ENCODE measurements at places on chromosomes 11 and 22. TPM values are rescaled to one million over a fixed set of nuclear protein-coding genes. Genes with fewer than 3 reads are reported as not detected.

The CABP2 gene
- not detected for total RNA-seq

The MYBPC3 gene
- not detected for total RNA-seq

The OR2AT4 gene
- total RNA-seq = not detected

The SERPIND1 gene
- total RNA-seq = not detected

The TPST2 gene
- total RNA-seq = 61.6 TPM

The TESMIN gene
- 3.3 TPM for total RNA-seq

The NXPE2 gene
- not detected for total RNA-seq

The MS4A12 gene
- not detected for total RNA-seq

The ACTN3 gene
- total RNA-seq = 0.40 TPM

The RGL4 gene
- 15.5 TPM for total RNA-seq

The SLC22A12 gene
- not detected for total RNA-seq

The KRTAP5-9 gene
- total RNA-seq = not detected

The WNT7B gene
- not detected for total RNA-seq

The SEC14L3 gene
- total RNA-seq = not detected

The MRGPRX4 gene
- total RNA-seq = not detected

The BAIAP2L2 gene
- 0.37 TPM for total RNA-seq

The APOL4 gene
- 17.0 TPM for total RNA-seq

The PEX26 gene
- total RNA-seq = 46.8 TPM

The TMEM45B gene
- 0.18 TPM for total RNA-seq

The TENM4 gene
- not detected for total RNA-seq

The PNPLA3 gene
- total RNA-seq = 0.19 TPM

The OR8D1 gene
- total RNA-seq = not detected

The MS4A15 gene
- not detected for total RNA-seq

The UPK2 gene
- total RNA-seq = not detected

The HBB gene
- total RNA-seq = not detected

The CDC42EP2 gene
- not detected for total RNA-seq

The UBQLN3 gene
- not detected for total RNA-seq

The C11orf24 gene
- total RNA-seq = 27.0 TPM

The IRAG1 gene
- total RNA-seq = not detected

The ADSL gene
- 98.3 TPM for total RNA-seq

The VSIG2 gene
- not detected for total RNA-seq

The CD248 gene
- 35.5 TPM for total RNA-seq

The RPS13 gene
- 883 TPM for total RNA-seq

The EIF3F gene
- 192 TPM for total RNA-seq

The ACRV1 gene
- not detected for total RNA-seq

The TIMM8B gene
- 59.8 TPM for total RNA-seq

The ACR gene
- not detected for total RNA-seq

The NCAM1 gene
- 1.8 TPM for total RNA-seq

The SLC25A22 gene
- 54.7 TPM for total RNA-seq

The GAL3ST1 gene
- not detected for total RNA-seq

The OSM gene
- 122 TPM for total RNA-seq

The OR8A1 gene
- total RNA-seq = not detected

The CLCF1 gene
- 0.76 TPM for total RNA-seq

The FIBIN gene
- not detected for total RNA-seq

The ENTHD1 gene
- total RNA-seq = 0.41 TPM

The CRYBB1 gene
- 0.38 TPM for total RNA-seq

The CRYBB2 gene
- total RNA-seq = not detected

The TNNT3 gene
- 1.1 TPM for total RNA-seq

The MFRP gene
- not detected for total RNA-seq

The CCDC157 gene
- 6.2 TPM for total RNA-seq

The OR52E8 gene
- total RNA-seq = not detected

The CCDC34 gene
- total RNA-seq = 17.8 TPM

The NUMA1 gene
- 156 TPM for total RNA-seq

The C11orf52 gene
- not detected for total RNA-seq

The CDC45 gene
- 94.8 TPM for total RNA-seq

All from activated CD8-positive, alpha-beta memory T cell treated with anti-CD3 and anti-CD28 coated beads, Interleukin-2, amount 10 ng/mL, durations not matched to agents 7 days and 5 days (primary cell).